Suprapubic skin (tissue), 4 donors: ENCODE measurements at places on chromosomes 11 and 22. TPM values are rescaled to one million over a fixed set of nuclear protein-coding genes. Genes with fewer than 3 reads are reported as not detected.

DDIAS gene
- 5.7 TPM for total RNA-seq

ZC3H7B gene
- total RNA-seq, result 29.7 TPM

CRYBB2 gene
- total RNA-seq, result not detected

GP1BB gene
- total RNA-seq, result 14.7 TPM

OR8H1 gene
- not detected for total RNA-seq

CFAP300 gene
- total RNA-seq, result 2.7 TPM

RAPSN gene
- total RNA-seq, result 4.6 TPM

NRGN gene
- not detected for total RNA-seq

HTR3B gene
- total RNA-seq, result not detected

RIMBP3C gene
- total RNA-seq, result not detected

FBLN1 gene
- 174 TPM for total RNA-seq

ZNF280B gene
- total RNA-seq, result not detected

RAB36 gene
- 3.1 TPM for total RNA-seq

FGF4 gene
- not detected for total RNA-seq

PGA4 gene
- not detected for total RNA-seq

IGLL1 gene
- total RNA-seq, result not detected

APOBEC3F gene
- 1.4 TPM for total RNA-seq

MAPK8IP1 gene
- total RNA-seq, result 3.6 TPM

FREY1 gene
- total RNA-seq, result 1.7 TPM

PRAME gene
- total RNA-seq, result not detected

C11orf16 gene
- total RNA-seq, result not detected
